ENCODE measurements at places on chromosomes 5 and 9.
A peak's percentile ranks its signal among the peaks of the same experiment; 100 is the strongest.

GRCh38 chr9:70533492-70533891 lies 119.0 kb upstream of the KLF9 start:
- no peak for DNase-seq

DNA sequence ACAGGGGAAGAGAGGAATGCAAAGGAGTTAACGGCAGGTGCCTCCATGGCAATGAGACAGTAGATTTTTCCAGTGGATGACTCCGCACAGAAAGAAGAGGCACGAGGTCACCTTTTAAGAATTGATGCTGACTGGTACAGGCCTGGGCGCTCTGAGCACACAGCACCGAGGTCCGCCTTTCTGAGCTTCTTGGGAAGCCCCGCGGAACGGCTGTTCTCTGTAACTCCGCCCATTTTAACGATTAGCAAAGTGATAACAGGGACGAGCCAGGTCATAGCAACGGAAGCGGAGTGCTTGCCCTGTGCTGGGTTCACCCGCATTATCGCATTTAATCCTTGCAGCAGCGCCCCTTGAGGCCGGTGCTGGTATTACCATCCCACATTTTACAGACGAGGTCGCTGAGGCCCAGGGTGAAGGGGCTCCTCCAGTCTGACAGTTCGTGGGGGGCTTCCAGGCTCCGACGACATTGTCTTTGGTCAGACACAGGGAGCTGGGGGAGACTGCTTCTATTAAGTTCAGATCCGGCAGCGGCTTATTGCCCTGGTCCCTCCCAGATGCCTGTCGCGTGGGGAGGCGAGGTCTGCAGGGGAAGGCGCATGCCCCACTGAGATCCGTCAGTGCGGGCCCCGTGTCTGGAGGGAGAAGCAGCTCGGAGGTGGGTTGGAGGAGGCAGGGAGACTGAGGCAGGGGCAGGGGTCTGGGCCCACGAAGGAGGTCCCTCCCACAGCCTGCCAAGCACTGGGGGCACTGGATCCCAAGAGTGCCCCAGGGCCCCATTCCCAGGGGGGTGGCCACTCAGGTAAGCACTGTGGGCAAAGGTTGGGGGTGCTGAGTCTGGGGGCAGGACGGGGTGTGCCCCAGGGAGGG lies 22.3 kb upstream of the HMCN2 start:
- DNase-seq, result peak; percentile 74

DNA sequence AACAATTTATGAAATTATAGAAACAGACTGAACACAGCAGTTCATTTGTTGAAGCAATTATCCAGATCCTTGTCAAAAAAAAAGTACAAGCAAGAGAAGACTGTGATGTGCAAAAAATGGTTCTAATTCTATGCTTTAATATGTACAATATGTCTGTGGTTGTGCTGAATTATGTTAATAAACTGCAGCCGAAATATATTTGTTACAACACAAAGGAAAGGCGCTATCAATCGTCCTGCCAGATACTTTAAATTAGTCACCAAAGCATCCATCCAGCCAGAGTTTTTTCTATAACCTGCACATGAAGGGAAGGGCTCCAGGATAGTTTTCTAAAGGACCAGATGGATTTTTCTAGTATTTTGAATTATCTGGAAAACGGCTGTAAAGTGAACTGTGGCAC lies 259.5 kb downstream of the BNC2 start:
- no peak for DNase-seq

DNA sequence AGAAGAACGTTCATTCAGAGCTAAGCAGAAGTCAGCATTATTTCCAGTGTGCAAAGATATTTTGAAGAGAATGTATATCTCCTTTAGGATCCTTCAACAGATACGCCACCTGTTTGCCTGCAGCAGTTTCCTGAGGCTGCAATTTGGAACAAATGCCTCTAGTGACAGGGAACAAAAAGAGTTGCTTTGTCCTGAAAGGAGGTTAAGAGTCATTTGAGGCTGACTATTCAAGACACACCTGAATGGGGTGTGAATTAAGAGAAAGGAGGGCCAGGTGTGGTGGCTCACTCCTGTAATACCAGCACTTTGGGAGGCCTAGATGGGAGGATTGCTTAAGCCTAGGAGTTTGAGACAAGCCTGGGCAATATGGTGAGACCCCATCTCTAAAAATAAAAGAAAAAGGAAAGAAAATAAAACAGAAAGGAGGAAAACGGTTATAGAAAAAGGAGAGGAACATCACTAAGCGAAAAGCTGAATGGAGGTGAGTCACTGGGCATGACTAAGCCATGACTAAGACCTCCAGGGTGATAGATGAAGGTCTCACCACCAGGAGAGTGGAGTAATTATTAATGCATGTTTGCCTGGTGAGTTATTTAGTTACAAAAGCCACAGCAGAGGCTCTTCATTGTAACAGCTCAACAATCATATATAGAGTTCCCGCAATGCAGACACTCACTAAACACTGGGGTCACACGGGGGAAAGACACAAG lies 255.2 kb upstream of the TNC start:
- no peak for DNase-seq

DNA sequence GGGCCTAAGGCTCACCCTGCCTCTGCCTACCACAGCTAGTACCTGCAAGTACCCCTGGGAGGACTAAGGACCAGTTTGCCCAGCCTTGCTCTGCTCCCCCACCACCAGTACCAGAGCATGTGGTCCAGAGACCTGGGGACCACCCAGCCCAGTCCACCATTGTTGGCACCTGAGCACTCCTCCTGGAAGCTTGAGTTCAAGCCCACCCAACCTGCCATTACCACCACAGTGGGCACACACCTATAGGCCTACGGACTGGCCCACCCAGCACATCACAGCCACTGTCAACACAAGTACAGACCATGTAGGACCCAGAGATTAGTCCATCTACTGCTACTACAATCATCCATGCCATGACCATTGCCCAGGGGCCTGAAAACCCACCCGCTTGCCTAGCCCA lies 30.8 kb upstream of the SH3TC2 start:
- DNase-seq, result no peak

- DNase-seq, result no peak
These were observed 133.9 kb downstream of the JAKMIP2 start for GRCh38 chr5:147648597-147648996.

- no peak for DNase-seq
These were observed 36.1 kb downstream of the TMC1 start for GRCh38 chr9:72557549-72557948.

- no peak for DNase-seq
These were observed 29.0 kb downstream of the MTMR12 start for GRCh38 chr5:32283539-32284377.

DNA sequence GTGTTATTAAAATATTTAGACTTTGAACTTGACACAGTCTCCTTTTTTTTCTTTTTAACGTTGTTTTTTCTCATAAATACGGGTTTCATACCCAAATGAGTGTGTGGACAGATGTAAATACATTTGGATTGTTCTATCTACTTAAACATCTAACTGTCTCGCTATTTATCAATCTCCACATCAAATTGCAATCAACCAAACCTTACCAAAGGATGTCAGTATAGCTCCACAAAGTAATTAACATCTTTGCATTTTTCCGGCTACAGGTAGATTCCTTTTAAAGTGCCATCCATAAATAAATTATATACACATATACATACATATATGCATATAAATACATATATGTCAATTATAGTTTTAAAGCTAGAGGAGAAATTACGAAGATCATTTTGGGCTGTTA lies 705 bp upstream of the CDH10 start:
- no peak for DNase-seq

GRCh38 chr5:38473008-38473407 lies 83.4 kb downstream of the LIFR start:
- no peak for DNase-seq

DNA sequence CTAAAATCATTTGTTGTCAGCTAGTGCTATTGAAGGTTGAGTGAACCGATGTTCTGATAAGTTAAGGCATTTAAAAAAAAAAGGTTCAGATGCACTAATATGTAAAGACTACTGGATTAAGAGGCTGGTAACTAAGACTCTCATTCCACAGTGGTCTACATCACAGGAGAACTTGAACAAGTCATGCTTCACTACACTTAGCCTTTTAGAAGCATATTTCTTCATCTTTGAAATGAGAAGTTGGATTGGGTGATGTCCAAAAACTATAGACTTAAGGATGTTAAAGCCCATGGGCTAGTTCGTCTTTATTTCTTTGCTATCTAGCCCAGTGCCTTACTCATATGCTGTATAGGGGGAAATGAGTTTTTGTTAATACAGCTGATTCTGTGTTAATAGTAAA lies 107.2 kb downstream of the NDUFS4 start:
- no peak for DNase-seq

- no peak for DNase-seq
These were observed 307.1 kb downstream of the PRR16 start for GRCh38 chr5:120771202-120771601.

GRCh38 chr5:4627929-4628328 lies 512.2 kb upstream of the ADAMTS16 start:
- DNase-seq, result no peak

Data from effector CD4-positive, alpha-beta T cell (primary cell).